ENCODE measurements at places on chromosomes 1 and 21.

GRCh38 chr1:55214212-55214933 is 791 bp downstream of the USP24 start:
- peak; percentile 40 for DNase-seq

- DNase-seq, result no peak
These were observed 43.4 kb downstream of the WDR64 start for GRCh38 chr1:241695246-241696171.

GRCh38 chr21:44437371-44437695 is 18.0 kb upstream of the LRRC3 start:
- DNase-seq, result no peak

- no peak for DNase-seq
These were observed 26.3 kb upstream of the EXOSC10 start for GRCh38 chr1:11125931-11126330.

GRCh38 chr1:198116069-198116468 is 40.7 kb upstream of the NEK7 start:
- DNase-seq, result no peak

DNA sequence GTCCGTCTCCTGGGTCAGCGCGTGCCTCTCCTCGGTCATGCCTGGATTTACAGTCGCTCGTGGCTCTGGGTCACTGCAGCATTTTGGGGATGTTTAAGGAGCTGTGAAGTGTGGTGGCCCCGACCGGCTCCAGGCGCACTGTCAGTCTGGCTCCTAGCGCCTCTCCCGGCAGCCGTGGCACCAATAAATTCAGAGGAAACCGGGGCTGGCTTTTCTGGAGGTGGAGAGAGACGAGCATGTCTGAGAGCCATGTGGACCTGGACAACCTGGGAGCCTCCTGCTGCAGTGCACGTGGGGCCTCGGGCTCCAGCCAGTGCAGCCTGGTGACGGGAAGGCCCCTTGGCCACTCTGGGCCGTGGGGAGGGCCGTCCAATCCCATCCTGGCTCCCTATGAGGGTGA is 17.1 kb downstream of the PLCH2 start:
- DNase-seq, result no peak
